GM12864 (cell line): ENCODE measurements at places on chromosomes 12 and 14.

GRCh38 chr14:77849711-77850110, 49.8 kb downstream of the ADCK1 start:
- DNase-seq = no peak

DNA sequence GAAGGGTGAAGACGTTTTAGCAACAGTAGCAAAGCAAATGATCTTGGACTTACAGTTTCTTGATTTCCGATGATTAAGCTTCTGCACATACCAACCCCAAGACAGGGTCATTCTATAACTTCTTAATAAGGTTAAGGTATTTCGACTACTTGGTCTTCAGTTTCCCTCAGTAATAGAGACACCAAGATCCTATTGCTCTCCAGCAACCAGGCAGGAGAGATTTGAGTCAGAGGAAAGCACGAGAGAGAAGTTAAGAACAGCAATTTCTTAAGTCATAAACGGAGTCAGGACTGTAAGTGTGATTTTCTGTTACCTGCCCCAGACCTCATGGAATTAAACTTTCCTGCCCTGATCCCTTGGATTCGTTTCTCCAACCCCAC, 215.6 kb downstream of the TTC8 start:
- no peak for DNase-seq

DNA sequence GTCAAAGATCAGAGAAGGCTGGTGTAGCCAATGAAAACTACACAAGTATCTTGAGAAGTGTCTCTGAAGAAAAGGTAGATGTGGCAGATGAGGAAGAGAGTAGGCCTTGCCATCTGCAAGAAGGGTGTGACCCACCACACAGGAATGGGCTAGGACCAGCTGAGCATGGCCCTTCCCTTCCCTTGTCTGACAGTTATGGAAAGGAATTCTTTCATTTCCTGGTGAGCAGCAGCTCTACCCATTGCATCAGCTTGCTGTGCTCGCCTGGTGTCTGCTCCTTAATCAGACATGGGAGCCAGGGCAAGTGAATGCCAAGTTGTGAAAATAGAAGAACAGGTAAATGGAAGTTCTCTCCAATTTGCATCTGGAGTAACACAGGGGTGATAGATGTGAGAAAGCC, 145.2 kb upstream of the KRR1 start:
- DNase-seq = no peak

GRCh38 chr14:104681689-104682074, 7.7 kb upstream of the INF2 start:
- no peak for DNase-seq

DNA sequence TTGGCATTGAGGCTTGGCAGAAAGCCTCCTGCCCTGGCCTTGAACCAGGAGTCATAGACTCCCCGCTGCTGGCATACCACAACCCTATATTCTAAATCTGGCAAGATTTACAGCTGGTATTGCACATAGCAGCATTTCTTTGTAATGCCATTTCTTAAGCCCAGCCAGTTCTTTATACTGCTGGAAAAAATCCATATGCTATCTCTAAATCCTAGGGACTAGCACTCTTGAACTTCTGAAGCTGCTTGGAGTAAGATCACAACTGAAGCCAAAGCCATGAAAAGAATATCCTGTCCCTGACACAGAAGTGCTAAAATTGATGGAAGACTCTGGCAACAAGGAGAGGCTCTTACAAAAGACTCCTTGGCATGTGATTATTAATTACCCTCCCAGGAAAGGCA, 89.3 kb downstream of the KCNC2 start:
- DNase-seq = no peak

DNA sequence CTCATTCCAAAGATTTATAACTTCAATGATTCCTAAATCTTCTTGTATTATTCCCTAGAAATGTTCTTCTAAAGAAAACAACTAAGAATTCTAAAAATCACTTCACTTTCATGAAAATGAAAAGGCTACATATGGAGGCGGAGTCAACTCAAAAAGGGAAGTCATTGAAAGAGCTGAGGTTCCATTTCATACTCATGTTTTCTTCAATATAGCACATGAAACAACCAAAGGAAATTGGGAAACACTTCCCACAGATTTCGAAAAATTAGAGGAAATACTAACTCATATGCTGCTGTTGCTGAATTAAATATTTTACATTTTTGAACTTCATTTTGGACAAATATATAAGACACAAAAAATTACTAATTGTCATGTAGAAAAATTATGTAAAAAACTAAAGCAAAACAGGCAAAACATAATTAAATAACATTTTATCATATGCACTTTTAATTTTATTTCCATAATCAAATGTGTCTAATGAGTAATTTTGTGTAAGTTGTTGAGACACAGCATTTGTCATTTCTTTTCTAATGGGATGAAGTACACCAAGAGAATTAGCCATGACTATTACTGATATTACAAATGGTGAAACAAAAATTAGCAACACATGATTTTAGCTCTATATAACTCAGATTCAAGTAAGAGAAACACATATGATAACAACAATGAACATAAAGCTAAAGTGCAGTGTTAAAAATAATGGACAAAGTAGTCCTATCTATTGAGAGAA, at the start of gene CD163:
TSS of gene CD163 (minus strand) at position 92 of the 730 bp plus-strand sequence. CDS start at position 5, 87 bp downstream.
- no peak for DNase-seq

DNA sequence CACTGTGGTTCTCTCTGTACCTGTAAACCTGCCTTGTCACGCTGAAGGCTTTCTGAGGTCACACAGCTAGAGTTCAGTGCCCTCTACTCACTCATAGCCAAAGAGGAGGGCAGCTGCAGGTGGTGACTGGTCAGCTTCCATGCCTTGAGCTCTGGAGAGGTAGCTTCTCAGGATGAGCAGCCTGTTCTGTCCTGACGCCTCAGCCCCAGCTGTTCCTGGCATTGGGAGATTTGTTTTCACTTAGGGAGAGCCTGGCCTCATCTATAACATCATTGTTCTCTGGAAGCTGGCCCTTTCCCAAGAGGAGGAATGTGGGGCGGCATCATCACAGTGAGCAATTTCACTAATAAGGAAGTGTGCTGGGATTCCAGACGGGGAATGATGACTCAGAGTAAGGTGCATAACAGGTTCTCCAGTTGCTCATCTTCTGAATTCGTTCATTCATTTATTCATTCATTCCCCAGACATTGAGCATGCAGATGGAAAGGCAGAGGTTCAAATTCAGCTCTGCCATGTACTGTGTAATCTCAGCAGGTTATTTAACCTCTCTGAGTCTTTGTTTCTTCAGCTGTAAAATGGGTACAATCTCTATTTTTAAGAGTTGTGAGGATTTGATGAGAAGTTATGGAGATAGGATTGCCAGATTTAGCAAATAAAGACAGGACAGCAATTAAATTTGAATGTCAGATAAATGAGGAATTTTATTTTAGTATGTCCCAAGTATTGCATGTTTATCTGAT, 255.8 kb upstream of the CRY1 start:
- no peak for DNase-seq

DNA sequence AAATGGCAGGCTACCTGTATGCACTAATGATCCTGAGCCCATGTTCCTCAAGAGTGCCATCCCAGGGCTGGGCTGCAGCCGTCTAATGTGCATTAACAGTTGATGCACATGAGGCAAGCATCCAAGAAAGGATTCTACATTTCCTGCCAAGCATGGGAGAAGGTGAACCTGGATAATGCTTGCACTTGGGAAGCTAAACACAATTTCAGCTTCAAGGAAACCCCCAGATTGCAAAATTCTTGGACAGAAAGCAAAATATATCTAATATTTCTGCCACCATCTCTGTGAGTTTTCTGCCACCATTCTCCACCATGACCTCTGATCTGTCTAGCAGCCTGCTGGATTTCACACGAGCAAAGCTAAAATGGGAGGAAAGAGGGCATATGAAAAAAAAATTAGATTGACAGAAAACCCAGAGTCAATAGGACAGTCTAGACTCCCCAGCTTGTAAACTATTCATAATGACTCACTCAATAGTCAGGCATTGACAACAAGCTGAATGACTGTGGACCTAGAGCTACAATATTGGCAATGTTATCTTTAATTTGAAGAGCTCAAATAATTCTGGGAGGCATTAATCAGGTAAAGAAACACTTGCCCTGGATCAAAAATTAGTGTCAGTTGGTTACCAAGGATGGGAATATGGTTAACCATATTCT, 91.9 kb upstream of the BCL2L14 start:
- no peak for DNase-seq

DNA sequence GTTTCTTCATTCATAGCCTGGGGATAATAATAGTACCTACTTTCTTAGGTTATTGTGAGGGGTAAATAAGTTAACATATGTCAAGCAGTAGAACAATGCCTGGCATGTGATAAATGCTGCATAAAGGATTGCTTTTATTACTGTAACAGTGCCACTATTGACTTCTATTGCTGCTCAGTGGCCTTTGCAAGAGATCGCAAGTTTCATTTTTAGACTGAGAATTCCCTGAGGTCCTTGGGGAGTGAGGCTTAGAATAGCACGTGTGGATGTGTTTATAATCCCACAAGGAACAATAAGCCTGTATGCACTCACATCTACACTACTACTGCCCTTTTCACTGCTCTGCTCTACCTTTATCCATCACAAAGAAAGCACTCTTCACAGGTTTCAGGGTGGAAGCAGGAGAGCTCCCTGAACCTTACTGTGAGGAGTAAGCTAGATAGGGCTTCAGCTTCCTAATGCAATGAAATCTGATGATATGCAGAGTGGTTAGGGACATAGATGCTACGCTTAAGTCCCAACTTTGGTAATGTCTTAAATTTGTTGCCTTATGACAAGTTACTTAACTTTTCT, 302.6 kb downstream of the SNAPC1 start:
- DNase-seq = no peak
